ENCODE measurements at places on chromosomes 16 and 17.
A peak's percentile ranks its signal among the peaks of the same experiment; 100 is the strongest.

- no peak for DNase-seq
Observed at GRCh38 chr16:7849841-7850240, 517.2 kb downstream of the RBFOX1 start.

DNA sequence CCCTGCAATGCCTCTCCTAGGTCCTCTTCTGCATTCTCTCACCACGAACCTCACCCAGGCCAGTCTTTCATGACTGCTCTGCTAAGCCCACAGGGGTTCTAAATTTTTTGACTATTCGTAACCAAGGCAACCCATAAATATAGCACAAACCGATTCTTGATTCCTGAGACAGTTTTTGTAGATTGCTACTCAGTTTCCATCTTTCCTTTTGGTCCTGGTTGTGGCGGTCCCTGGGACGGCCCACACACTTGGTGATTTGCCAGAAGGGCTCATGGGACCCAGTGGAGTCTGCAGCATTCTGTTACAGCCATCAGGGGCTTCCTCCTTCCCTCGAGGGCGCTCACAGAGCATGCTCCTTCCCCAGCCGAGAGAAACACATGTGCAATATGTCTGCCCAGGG is 23.4 kb upstream of the MGAT5B start:
- peak; percentile 63 for DNase-seq

DNA sequence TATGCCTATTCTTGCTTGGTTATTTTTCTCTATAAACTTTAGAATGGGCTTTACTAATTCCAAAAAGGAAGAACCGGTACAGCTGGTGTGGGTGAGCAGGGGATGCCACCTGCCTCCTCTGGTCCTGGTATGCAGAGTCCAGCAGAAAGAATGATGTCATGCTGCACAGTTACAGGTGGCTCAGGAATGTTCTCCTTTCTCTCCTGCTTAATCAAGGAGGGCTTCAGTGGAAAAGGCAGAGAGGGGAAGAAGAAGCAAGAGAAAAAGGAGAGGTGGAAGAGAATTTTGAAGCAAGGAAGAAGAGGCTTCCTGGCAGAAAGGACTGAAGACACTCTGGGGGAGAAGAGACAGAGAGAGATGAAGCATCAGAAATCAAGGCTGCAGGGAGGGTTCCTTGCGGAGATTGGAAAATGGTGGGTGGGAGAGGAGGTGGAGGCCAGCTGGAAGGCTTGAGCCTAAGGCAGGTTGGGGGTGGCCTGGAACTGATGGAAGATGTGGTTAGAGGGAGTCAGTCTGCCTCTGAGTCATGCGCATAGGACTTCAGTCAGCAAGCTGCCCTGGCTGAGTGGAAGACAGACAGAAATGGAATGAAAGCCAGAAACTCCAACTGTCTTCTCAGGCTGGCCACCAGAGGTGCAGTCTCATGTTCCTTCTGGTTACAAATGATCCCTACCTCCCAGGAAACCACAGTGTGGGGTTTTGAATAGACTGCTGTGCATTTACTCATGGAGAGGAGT is 64.6 kb upstream of the CRHR1 start:
- DNase-seq = peak; percentile 28

GRCh38 chr16:1283996-1284616 is 25.3 kb upstream of the UBE2I start:
- DNase-seq = no peak

DNA sequence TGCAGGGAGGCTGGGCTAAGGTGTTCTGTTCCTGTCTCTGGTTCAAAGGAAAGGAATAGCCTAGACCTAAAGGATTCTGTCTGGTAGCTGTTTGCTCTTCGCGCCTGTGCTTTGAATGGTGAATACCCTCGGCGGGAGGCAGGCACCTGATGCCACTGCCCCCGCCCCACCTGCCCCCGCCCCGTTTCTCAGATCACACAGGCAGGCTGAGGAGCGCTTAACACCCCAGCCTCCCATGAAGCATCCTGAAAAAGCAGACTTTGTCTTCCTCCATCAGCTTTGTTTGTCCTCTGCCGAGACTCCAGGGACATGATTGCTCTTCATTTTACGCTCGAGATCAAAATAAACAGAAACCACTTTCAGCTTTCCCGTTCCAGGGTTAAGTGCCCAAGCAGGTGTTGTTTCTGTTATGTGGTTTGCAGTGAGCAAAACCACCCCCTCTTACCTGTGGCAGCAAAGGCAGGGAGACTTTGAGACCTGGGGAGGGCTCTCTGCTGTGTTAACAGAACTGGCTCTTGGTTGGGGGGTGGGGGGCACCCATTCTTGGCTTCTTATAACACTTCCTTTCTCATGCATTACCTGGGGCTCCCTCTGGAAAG is 452.1 kb downstream of the WWOX start:
- DNase-seq = no peak

- no peak for DNase-seq
Observed at GRCh38 chr16:69114346-69114975, 9.0 kb downstream of the HAS3 start.

GRCh38 chr16:54240271-54241129 is 46.1 kb downstream of the IRX3 start:
- DNase-seq = no peak

Measured in BE2C (cell line).